ENCODE measurements at places on chromosomes 1 and 21.

GRCh38 chr1:30770150-30770549, 12.6 kb upstream of the LAPTM5 start:
- no peak overlapping the region for H3K27ac ChIP-seq
- H3K4me1 ChIP-seq: no peaks in the 10 kb centered on the region
- H3K36me3 ChIP-seq: no peaks in the 10 kb centered on the region
- no peak for DNase-seq
- no peak overlapping the region for H3K4me3 ChIP-seq

DNA sequence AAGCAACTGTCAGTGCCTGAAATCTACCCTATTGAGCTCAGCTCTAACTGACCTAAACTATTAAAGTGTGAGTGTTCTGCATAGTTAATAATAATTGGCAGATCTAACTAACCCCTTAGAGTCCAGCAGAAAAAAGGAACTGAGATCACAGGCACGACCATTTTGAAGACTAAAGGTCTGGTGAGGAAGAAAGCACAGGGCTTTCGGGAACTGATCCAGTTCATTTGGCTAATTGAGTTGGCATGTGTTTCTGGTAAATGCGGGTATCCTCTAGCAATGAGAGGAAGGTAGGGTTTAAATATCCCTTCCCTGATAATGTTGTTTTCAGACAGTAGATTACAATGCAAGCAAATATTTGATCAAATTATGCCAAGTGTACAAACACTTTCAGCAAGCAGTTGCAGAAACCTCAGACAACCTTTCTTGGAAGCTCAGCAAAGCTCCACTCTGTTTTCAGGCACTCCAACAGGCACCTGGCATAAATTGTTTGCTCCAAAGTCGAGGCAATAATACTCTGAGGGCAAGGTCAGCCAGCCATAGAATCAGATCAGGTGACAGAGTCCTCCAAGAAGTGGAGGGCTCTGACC, 100.8 kb downstream of the KCNK1 start:
- H3K27ac ChIP-seq: no peak overlapping the region
- no peaks in the 10 kb centered on the region for H3K4me1 ChIP-seq
- no peak overlapping the region for H3K4me3 ChIP-seq
- no peak for DNase-seq

DNA sequence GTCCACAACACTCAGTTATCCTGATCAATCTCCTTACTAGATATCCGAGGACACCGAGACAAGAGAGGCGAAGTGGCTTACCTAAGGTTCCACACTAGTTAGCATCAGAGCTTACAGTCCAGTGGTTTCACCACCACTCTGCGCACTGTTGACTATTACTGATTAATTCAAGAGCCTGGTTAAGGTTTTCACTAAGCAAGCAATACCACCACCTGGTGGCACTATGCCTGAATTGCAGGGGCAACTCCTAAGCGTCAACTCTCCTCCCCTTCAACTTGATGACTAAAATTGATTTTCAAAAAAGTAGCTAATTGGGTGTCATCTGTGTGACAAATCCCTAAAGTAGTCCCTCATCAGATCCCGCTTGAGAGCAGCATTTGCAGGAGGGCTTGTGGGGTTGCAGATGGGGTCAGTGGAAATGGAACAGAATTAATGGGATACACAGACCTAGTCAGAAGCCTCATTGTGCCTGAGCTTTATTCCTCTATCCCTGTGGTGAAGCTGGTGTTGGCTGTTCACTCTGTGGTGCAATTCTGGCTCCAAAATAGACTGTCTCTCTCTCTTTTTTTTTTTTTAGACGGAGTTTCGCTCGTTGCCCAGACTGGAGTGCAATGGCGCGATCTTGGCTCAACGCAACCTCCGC, 9.1 kb downstream of the TTC22 start:
- no peaks in the 10 kb centered on the region for H3K27me3 ChIP-seq
- no peaks in the 10 kb centered on the region for H3K36me3 ChIP-seq
- no peak overlapping the region for H3K27ac ChIP-seq
- H3K4me1 ChIP-seq: no peaks in the 10 kb centered on the region

GRCh38 chr1:20047096-20047495, 22.9 kb upstream of the PLA2G5 start:
- DNase-seq: no peak
- H3K36me3 ChIP-seq: no peaks in the 10 kb centered on the region
- H3K4me3 ChIP-seq: no peak overlapping the region
- H3K4me1 ChIP-seq: no peaks in the 10 kb centered on the region
- H3K27me3 ChIP-seq: no peaks in the 10 kb centered on the region
- H3K27ac ChIP-seq: no peak overlapping the region

- no peaks in the 10 kb centered on the region for H3K27me3 ChIP-seq
- no peak overlapping the region for H3K27ac ChIP-seq
- DNase-seq: no peak
- H3K4me1 ChIP-seq: no peaks in the 10 kb centered on the region
- no peak overlapping the region for H3K4me3 ChIP-seq
These were observed 7.3 kb upstream of the UTS2 start for GRCh38 chr1:7860130-7860529.

Measured in tibial nerve (tissue), 4 donors.